ENCODE measurements at places on chromosomes 2 and 18.

DNA sequence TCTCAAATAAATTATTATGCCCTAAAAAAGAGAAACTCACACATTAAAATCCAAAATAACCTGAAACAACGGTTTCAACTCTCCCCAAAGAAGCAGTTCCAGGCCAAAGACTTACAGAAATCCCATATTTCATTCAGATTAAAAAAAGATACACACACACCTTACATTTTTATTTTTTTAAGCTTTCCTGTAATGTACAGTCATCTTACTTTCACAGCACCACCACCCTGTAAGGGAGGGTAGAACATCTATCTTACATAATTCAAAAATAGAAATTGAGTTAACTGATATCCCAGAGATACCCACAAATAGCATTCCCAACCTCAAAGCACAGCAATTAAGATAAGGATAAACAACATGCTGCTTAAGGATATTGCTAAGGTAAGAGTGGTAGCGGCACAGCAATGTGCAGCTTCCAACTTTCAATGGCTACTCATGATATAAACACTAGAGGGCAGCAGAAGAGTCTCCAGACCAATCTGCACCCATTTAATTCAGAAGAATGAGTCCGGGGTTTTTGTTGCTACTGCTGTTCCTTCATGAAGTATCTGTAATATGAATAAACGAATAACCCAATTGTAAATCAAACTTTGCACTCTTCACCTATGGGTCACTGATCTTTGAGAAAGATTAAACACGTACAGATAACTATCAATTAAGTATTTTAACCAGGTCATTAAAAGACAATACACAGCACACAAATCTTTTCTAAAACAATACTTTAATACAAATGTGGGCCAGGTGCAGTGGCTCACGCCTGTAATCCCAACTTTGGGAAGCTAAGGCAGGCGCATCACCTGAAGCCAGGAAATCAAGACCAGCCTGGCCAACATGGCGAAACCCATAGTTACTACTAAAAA is 11.3 kb downstream of the GFPT1 start:
- DNase-seq = no peak

DNA sequence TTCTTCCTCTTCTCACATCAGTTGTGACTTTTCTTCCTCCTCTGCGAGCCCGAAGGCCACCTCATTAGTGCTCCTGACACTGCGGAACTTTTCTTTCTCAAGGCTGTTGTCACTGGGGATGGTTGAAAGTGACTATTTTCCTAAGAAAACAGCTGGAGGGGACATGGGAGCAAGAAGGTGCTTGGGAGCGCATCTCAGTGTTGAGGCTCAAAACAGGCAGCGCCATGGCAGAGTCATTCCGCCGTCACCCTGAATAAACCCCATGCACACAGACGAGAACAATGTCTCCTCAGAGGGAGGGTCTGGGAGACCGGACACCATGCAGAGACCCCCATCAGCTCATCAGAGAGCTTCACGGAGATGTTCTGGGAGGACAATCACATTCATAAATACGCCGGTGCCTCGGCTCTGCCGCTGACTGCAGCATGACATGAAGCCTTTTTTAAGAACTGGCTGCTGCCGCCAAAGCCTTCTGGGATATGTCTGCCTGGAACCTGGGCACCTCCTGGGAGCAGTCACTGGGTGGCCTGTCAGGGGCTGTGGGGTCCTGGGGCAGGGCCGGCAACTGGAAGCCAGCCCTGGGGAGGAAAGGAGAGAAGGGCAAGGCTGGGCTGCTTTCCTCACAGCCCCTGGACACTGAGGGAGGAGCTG is 19.2 kb downstream of the ATOH8 start:
- DNase-seq = no peak

- no peak for DNase-seq
Observed at GRCh38 chr2:182368446-182368845, 58.4 kb downstream of the PDE1A start.

- no peak for DNase-seq
Observed at GRCh38 chr2:173511942-173512341, 157.3 kb downstream of the CDCA7 start.

- no peak for DNase-seq
Observed at GRCh38 chr18:55688030-55688429, 100.0 kb upstream of the TCF4 start.

GRCh38 chr2:28717339-28717758 is 34.3 kb upstream of the PPP1CB start:
- DNase-seq = no peak

- no peak for DNase-seq
Observed at GRCh38 chr2:10073706-10074105, 6.5 kb downstream of the CYS1 start.

DNA sequence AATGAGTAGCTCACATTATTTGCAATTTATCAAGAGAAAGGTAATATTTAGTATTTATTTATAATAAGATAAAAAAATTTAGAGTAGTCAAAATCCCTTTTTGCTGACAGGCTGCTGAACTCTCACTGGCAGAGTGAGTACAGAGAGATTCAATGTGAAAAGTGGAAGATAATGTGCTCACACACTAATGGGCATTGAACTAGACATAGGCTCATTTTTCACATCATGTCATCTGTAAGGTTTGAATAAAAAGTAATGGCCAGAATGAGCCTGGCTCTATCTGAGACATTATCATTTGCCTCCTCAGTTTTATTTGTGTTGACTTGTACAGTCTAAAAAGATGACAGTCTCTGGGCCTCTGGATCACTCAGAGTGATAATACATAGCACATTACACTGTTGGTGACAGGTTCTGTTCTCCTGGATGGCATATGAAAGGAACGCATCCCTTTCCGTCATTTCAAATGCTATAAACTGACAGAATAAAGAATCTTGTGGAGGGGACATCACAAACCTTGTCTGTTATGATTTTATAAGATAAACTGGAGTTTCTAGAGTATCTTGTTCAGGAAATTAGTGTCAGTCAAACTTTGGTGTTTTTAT is 812.9 kb downstream of the NR4A2 start:
- DNase-seq = no peak

DNA sequence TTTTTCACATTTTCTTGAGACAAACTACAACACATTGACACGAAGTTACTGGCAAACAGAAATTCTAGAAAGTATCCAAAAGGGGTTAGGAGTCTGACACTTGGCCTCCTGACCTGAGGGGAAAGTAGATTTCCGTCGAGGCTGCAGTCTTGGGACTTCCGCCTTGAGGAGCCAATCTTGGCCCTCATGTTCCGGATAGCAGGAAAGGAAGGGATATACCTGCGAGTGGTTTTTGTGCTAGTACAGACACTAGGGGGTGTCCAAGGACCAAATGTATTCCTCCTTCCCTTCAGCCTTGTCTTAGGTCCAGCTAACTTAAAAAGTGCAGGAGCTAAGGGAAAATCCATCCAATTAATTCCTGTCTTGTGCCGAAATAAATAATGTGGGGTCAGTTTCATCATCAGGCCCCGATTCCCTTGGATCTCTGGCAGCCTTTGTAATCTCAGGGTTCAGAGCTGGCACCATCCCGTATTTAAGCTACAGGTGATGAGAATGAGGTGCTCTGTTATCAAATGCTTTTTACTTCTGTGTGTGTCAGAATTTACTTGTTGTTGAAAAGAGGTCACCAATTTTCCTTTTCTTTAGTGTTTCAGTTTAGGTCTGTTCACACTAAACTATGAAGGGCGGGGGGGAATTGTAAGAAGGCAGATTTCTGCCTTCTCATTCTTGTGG is 330.2 kb upstream of the FANCL start:
- DNase-seq = peak; percentile 26

- no peak for DNase-seq
Observed at GRCh38 chr2:142822190-142822589, 55.3 kb upstream of the KYNU start.

DNA sequence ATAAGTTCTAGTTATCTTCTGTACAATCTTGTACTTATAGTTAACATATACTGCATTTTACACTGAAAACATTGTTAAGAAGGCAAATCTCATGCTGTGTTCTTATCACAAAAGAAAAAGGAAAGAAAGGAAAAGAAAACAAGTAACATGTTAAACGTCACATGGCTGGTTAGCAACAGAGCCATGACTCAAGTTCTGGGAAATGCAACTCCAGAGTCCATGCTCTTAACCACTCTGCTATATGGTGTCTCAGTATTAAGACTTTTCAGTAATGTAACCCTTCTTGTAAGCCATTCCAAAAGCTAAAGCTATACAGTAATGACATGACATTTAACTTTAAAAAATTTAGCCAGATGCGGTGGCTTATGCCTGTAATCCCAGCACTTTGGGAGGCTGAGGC is 181.4 kb downstream of the BARD1 start:
- DNase-seq = no peak

DNA sequence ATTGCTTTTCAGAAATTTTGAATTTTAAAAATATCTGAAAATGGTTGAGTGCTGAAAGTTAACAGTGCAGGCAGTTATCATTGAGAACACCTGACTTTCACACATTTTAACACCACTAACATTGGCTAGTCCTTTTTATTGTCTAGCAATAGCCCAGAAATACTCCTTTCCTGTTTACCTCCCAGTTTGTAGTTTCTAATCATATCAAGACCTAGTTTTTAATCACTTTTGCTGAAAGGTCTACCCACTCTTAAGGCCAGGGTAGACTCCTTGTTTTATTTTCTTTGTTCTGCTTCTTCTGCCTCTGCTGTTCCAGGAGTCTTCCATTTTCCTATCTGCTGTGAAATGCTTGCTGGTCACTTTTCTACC is 72.1 kb downstream of the UBE2E3 start:
- no peak for DNase-seq

- DNase-seq = no peak
Observed at GRCh38 chr2:230671117-230671516, 41.5 kb upstream of the CAB39 start.

GRCh38 chr18:49849331-49850217 is 36.2 kb upstream of the ACAA2 start:
- DNase-seq = no peak

- no peak for DNase-seq
Observed at GRCh38 chr2:199814817-199815211, 36.2 kb downstream of the FTCDNL1 start.

- no peak for DNase-seq
Observed at GRCh38 chr2:52386433-52387030, 1354.6 kb upstream of the NRXN1 start.

- DNase-seq = no peak
Observed at GRCh38 chr2:218999881-219000568, 6.8 kb upstream of the CRYBA2 start.

DNA sequence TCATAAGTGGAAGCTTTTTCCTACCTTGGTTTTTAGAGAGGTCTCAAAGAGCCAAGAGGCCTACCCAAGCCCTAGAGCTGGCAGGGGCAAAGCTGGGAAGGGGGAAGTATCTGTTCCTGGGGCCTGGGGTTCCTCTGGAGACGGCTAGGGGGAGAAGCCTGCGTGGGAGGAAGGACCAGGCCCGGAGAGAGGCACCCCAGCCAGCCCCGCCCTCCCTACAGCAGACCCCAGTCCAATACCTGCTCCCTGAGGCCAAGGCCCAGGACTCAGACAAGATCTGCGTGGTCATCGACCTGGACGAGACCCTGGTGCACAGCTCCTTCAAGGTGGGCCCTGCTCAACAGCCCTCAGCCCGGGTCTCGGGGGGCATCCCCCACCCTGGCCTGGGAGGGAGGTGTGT is 2.2 kb downstream of the CTDSP1 start:
- DNase-seq = no peak

DNA sequence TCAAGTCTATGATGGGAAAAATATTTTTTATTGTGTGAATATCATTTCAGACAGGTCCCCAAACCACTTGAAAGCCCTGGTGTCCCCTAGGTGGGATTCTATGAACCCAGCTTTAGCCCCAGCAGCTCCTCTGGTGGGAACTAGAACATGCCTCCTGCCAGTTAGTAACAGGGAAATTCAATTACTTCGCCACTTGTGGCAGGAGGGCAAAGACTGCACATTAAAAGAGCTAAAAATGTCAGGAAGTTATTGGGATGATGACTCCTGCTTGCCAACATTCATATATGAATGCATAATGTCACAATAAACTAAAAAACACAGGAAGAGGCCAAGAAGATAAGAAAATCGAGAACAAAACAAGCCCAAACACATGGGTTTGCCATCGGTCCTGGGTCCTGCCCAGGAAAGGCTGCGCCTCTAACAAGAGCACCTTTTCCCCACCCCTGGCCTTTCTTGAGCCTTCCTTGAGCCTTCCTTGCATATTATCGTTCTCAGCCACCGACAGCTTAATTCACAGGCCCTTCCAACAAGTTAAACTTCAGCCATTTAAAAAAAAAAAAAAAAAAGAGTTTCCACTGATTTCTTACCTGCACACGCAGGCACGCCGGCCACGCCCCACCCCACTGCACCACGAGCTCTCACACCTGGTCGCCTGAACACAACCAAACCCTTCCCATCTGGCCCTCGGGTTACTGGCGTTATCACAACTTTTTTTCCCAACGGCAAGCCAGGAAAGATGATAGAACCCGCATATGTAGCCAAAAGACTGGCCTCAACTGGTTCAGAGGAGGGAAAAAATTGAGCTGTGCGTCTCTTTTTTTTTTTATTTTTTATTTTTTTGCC is 23.4 kb downstream of the BCL11A start:
- no peak for DNase-seq

DNA sequence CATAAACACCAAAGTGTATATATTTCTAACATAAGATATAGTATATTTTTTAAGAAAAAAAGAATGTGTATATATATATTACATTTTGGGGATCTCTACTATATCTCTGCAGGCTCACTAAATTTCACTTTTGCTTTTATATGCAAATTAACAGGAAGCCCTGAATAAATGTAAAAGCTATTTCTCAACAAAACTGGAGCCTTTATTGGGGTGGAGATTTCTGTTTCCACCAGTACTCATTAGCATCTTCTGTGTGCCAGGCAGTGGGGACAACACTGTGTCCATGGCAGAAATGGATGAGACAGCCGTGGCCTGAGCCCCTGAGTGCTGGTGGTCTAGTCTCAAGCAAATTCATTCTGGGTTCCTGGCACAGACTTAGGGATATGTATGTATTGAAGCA is 41.3 kb downstream of the C18orf63 start:
- DNase-seq = no peak
